Mesendoderm (in vitro differentiated cells): ENCODE measurements at places on chromosomes 1 and 21.

GRCh38 chr1:112040891-112041740 is 51.6 kb upstream of the KCND3 start:
- H3K36me3 ChIP-seq, result no peaks in the 10 kb centered on the region
- H3K27ac ChIP-seq, result no peak overlapping the region
- DNase-seq, result no peak
- no peak overlapping the region for H3K4me3 ChIP-seq

GRCh38 chr1:24714859-24715520 is 30.3 kb upstream of the CLIC4 start:
- no peak overlapping the region for H3K27ac ChIP-seq
- H3K4me1 ChIP-seq, result peaks cover 4% of the 10 kb centered on the region
- H3K4me3 ChIP-seq, result no peak overlapping the region
- no peaks in the 10 kb centered on the region for H3K36me3 ChIP-seq
- H3K27me3 ChIP-seq, result no peaks in the 10 kb centered on the region

DNA sequence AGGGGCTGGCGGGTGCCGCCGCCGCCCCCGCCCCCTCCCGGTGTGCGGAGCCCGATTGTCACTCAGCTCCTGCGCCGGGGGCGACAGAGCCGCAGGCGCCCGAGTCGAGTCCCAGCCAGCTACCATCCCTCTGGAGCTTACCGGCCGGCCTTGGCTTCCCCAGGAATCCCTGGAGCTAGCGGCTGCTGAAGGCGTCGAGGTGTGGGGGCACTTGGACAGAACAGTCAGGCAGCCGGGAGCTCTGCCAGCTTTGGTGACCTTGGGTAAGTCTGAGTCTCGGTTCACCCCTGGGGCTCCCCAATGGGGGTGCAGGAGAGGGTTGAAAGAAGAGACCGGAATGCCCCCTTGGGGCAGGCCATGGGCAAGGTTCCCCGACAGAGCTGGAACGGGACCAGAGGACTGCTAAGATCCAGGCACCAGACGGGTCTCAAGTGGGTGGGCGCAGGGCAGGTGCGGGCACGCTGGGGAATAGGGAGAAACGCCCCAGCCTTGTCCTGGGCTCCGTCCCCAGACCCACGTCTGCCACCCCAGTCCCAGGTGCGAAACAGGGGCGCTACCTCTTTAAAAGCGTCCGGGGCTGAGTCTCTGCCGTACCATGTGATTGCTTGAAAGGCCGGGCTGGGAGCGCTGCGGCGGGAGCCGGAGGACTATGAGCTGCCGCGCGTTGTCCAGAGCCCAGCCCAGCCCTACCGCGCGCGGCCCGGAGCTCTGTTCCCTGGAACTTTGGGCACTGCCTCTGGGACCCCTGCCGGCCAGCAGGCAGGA is at the start of gene ADORA1:
Gene ADORA1 (plus strand): TSS at position 61 of the 765 bp plus-strand sequence. CDS start 1,116 bp downstream, outside the sequence.
- peak within 1 kb of the TSS; percentile 78 for H3K27ac ChIP-seq
- H3K27me3 ChIP-seq, result no peaks in the 10 kb centered on the region

DNA sequence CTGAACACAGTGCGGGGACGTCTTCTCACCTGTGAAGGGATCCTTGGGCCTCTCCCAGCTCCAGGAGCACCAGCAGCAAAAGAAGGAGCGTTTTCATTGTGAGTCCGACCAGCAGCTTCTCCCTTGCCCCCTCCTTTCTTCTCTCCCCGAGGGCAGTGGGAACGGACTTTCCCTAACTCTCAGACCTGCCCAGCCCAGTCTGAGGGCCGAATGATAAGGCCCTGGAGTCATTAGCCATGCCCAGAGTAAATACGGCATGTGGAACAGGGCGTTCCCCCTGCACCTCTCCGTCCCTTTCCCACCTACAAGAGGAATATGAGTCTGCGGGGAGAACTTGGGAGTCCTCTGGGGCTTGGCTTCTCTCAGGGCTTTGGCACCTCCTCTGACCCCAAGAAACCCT is at the start of gene CTSE:
Gene CTSE (minus strand): TSS at position 201 of the 400 bp plus-strand sequence. CDS start 104 bp downstream, at position 97.
- H3K4me1 ChIP-seq, result no peaks in the 10 kb centered on the region

DNA sequence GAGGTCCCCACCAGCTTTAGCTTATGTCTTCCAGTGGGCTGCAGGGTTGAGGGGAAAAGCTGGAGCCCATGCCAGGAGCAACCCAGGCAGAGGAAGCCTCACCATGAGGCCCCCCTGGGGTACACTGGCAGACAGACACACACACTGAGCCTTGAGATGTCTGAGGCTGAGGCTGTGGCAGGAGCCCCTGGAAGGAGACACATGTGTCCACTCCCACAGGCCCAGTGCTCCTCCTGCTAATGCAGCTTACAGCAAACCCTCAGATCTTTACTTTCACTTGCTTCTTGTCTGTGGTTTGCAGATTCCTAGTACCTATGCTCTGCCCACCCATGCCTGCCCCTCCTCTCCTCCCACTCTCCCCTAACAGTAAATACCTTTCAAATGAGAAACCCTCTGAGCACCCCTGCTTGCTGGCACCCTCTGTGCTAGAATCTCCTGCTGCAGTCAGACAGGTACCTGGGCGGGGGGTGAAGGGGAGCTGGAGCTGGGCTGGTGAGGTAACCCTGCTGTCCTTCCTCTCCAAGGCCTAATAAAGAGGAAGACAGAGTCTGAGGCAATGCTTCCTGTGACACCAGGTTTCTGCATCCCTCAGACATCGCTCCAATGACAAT is 63.4 kb upstream of the NEK2 start:
- DNase-seq, result no peak
- H3K4me3 ChIP-seq, result no peak overlapping the region
- H3K36me3 ChIP-seq, result no peaks in the 10 kb centered on the region
- H3K4me1 ChIP-seq, result peaks cover 4% of the 10 kb centered on the region

DNA sequence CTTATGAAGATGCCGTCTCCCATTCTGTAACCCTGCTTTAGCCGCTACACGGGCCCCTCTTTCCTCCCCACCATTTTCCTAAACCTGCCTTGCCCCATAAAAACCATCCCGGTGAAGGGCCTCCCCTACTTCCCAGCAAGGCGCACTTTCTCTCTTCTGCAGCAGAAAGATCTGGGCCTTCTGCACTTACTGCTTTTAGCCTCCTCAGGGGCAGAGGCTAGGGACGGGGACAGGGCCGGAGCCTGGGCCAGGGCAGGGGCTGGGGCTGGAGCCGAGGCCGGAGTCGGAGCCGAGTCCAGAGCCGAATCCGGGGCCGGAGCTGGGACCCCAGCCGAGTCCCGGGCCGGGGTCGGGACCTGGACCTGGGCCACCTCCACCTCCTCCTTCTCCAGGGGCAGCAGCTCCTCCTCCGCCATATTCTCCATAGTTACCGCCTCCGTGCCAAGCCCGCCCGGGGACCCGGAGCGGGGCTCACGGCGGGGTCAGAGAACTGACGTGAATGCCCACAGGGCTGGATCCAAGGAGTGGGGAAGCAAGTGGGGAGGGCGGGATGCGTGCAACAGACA is 382 bp downstream of the TRMT1L start:
- H3K36me3 ChIP-seq, result no peaks in the 10 kb centered on the region
- peak overlapping the region; percentile 95 for H3K4me3 ChIP-seq
- no peaks in the 10 kb centered on the region for H3K27me3 ChIP-seq
- peak overlapping the region; percentile 85 for H3K27ac ChIP-seq
- H3K4me1 ChIP-seq, result no peaks in the 10 kb centered on the region

GRCh38 chr1:64515427-64515826 is 45.5 kb downstream of the CACHD1 start:
- no peaks in the 10 kb centered on the region for H3K36me3 ChIP-seq
- DNase-seq, result no peak
- H3K27me3 ChIP-seq, result no peaks in the 10 kb centered on the region
- peaks cover 20% of the 10 kb centered on the region for H3K4me1 ChIP-seq

GRCh38 chr1:232014941-232015340 is 388.4 kb downstream of the DISC1 start:
- no peaks in the 10 kb centered on the region for H3K36me3 ChIP-seq
- no peak overlapping the region for H3K4me3 ChIP-seq
- H3K27ac ChIP-seq, result no peak overlapping the region
- no peaks in the 10 kb centered on the region for H3K27me3 ChIP-seq

DNA sequence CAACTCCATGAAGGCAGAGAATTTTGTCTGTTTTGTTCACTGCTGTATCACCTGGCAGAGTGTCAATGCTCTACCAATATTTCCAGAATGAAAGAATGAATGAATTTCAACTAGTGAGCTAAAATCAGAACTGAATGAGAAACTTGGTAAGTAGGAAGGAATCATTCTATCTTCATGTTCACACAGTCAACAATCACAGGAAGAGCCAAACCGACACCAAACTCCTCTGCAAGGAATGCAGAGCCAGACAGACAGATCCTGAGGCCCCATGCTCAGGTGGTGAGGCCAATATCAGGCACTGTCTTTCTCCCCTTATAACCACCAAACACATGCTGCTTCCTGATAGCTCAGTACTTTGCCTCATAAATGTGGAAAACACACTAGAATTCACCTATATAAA is 139.1 kb downstream of the SLC45A1 start:
- H3K27ac ChIP-seq, result no peak overlapping the region
- H3K27me3 ChIP-seq, result no peaks in the 10 kb centered on the region
- no peak for DNase-seq
- peaks cover 11% of the 10 kb centered on the region for H3K4me1 ChIP-seq
- H3K4me3 ChIP-seq, result no peak overlapping the region

GRCh38 chr1:198809247-198809646 is 170.4 kb downstream of the PTPRC start:
- H3K27me3 ChIP-seq, result no peaks in the 10 kb centered on the region
- no peak overlapping the region for H3K4me3 ChIP-seq
- H3K36me3 ChIP-seq, result no peaks in the 10 kb centered on the region
- H3K27ac ChIP-seq, result no peak overlapping the region

GRCh38 chr1:94339206-94339927 is 78.8 kb upstream of the ABCD3 start:
- DNase-seq, result peak; percentile 24
- H3K36me3 ChIP-seq, result no peaks in the 10 kb centered on the region
- no peak overlapping the region for H3K4me3 ChIP-seq
- no peaks in the 10 kb centered on the region for H3K27me3 ChIP-seq
- H3K27ac ChIP-seq, result no peak overlapping the region

DNA sequence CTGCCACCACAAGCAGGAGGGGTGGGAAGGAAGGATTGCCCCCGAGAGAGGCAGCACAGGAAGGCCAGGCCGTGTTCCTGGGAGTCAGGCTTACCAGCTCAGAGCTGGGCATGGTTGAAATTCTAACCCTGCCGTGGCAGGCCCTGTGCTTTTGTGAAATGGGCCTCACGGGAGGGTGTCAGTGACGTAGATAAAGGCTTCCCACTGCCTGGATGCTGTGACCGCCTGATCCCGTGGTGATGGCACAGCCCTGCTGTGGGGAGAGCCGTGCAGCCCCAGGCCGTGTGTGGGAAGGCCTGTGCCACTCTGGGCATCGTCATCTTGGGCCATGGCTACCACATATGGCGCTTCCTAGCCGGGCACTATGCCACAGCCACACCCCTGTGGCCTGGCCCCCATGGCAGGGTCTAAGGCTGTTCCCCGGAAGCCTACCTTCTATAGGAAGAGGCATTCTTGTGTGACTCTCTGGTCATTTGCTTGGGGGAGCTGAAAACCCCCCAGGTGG is 161.3 kb downstream of the PCBP3 start:
- no peak overlapping the region for H3K27ac ChIP-seq
- no peak for DNase-seq
- no peaks in the 10 kb centered on the region for H3K27me3 ChIP-seq
- no peaks in the 10 kb centered on the region for H3K36me3 ChIP-seq

GRCh38 chr1:152954436-152954835 is 7.4 kb downstream of the SPRR5 start:
- H3K27me3 ChIP-seq, result no peaks in the 10 kb centered on the region
- no peak for DNase-seq
- H3K4me1 ChIP-seq, result no peaks in the 10 kb centered on the region
- no peaks in the 10 kb centered on the region for H3K36me3 ChIP-seq
- H3K27ac ChIP-seq, result no peak overlapping the region
